ENCODE measurements at places on chromosomes 12 and 14.

- DNase-seq = no peak
Observed at GRCh38 chr12:29320295-29321085, 60.5 kb downstream of the ERGIC2 start.

GRCh38 chr12:3168223-3169221, 91.3 kb downstream of the TSPAN9 start:
- no peak for DNase-seq

- DNase-seq = no peak
Observed at GRCh38 chr12:127306604-127307215, 960.3 kb upstream of the TMEM132C start.

- no peak for DNase-seq
Observed at GRCh38 chr14:95389471-95390011, 69.8 kb upstream of the CLMN start.

GRCh38 chr14:22251090-22251489, 337.9 kb downstream of the DAD1 start:
- DNase-seq = no peak

GRCh38 chr12:75933101-75933500, 98.5 kb downstream of the PHLDA1 start:
- no peak for DNase-seq

GRCh38 chr14:33862261-33862802, 88.5 kb downstream of the EGLN3 start:
- DNase-seq = no peak

DNA sequence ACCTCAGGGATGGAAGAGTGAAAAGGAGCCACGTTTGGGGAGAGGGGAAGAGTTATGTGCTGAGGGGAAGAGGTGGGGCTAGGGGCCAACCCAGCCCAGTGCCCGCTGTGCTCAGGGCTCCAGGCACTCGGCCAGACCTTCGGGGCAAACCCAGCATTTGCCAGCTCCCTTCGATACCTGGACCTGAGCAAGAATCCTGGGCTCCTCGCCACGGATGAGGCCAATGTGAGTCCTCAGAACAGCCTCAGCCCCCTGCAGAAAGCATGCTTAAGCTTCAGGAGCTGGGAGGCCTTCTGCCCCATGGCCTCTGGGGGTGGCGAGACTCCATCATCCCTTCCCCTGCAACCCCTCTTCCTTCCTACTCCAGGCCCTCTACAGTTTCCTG, 5.0 kb downstream of the CARMIL3 start:
- DNase-seq = no peak

DNA sequence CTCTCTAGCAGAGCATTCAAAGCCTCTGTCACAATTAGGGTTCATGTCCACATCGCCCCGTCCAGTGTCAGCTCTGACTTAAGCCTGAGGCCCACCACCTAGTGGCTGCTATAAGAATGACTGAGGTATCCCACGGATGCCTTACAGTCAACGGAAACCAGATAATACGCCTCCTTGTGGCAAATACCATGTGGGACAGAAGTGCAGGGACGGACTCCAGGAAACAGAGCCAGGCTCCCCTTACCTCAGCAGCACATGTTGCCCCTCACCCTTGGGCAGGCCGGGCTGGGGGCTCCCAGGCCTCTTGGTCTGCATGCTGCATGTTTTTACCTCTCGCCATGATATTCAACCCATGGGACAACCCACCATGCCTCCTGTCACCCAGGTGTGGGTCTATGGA, 86.3 kb downstream of the VWF start:
- DNase-seq = no peak

DNA sequence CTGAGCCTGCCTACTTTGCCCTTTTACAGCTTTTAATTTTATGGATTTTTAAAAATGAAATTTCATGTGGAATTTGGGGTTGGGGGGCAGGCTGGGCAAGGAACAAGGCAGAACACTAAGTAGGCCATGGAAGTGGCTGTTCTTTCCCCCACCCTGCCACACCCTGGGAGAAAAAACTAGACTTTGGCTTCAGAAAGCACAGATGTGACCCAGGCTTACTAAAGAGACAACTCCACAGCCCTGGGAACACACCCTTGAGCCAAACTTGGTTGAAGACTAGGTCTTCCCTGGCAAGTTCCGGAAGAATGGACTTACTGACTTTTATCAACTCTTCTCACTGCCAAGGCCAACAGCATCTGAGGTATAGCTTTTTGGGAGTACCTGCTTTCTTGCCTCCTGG, 40.3 kb downstream of the BAZ2A start:
- no peak for DNase-seq

- DNase-seq = peak; percentile 43
Observed at GRCh38 chr14:99729991-99730875, 46.1 kb downstream of the CYP46A1 start.

DNA sequence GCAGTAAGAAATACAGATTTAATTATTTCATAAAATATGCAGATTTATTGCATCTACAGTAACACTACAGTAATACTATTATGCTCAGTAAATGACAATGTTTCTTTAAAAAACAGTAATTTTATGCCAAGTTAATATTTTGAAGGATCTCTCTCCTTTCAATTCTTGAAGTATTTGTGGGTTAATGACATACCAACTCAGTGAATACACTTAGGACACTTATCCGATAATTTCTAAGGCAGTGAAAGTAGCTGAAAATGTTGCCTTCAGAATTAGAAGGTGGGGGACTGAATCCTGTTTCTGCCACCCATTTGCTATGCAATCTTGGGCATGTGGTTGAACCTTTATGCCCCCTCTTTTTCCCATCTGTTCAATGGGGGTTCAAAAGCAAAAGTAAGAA, 24.8 kb upstream of the IFNG-AS1 start:
- DNase-seq = no peak

DNA sequence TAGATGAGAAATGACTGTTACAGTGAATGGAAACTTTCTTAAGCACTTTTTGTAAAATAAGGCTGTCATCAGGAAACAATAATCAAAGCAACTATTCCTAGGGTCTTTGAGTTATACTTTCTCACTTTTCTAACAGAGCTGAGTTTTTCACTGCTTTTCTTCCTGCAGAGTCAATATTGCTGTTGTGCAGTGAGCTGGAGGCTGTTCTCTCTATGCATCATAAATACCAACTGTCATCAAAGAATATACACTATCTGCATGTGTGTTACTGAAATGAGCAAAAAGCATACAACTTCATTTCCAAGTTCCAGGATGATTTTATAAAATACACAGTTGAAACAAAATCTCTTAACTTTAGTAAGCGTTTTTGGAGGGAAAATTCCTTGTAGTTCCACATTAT, 110.4 kb upstream of the CPSF6 start:
- DNase-seq = no peak

- peak; percentile 59 for DNase-seq
Observed at GRCh38 chr14:35416108-35416750, 11.7 kb upstream of the NFKBIA start.

- no peak for DNase-seq
Observed at GRCh38 chr12:84701041-84701440, 211.6 kb downstream of the SLC6A15 start.

DNA sequence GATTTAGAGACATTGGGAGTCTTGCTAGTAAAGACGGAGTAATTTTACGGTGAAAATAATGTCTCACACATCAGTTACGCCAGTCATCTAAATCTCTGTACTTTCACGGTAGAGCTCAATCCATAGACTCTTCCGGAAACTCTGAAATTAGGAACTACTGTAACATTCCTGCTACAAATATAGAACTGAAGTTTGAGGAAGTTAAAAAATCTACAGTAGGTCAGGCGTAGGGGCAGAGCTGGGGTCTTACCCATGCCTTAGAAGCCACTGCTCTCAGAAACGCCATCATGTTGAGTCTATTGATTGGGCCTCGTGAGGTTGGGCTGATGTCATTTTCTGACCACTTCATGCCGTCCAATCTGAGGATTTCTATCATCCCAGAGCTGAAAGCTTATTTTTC, 1029.8 kb upstream of the TMEM132C start:
- DNase-seq = no peak

GRCh38 chr12:41073633-41074472, 114.3 kb upstream of the PDZRN4 start:
- no peak for DNase-seq

- DNase-seq = no peak
Observed at GRCh38 chr12:51904951-51905470, 2.3 kb upstream of the ACVRL1 start.

- no peak for DNase-seq
Observed at GRCh38 chr12:117603316-117604113, 242.1 kb upstream of the NOS1 start.

DNA sequence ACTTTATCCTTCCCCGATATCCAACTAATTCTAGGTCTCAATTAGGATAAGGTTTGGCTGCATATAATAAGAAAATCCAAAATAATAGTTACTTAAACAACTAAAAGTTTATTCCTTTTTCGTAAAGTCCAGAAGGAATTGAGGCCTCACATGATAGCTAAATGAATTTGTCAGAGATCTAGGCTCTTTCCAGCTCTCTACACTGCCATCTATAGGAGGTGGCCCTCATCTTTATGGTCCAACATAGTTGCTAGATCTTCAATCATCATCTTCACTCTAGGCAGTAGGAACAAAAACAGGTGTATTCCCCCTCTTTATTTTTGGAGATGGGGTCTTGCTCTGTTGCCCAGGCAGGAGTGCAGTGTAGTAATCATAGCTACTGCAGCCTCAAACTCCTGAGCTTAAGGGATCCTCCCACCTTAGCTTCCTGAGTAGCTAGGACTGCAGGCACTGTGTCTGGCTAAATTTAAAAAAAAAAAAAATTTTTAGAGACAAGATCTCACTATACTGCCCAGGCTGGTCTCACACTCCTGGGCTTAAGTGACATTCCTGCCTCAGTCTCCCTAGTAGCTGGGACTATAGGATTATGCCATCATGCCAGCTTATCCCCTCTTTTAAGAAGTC, 46.5 kb upstream of the SAV1 start:
- DNase-seq = no peak

- DNase-seq = peak; percentile 10
Observed at GRCh38 chr14:65170768-65171507, 68.6 kb upstream of the MAX start.

GRCh38 chr12:124040291-124040690, 67.3 kb downstream of the ZNF664 start:
- no peak for DNase-seq

- no peak for DNase-seq
Observed at GRCh38 chr12:101051901-101052550, 158.0 kb downstream of the SLC5A8 start.

DNA sequence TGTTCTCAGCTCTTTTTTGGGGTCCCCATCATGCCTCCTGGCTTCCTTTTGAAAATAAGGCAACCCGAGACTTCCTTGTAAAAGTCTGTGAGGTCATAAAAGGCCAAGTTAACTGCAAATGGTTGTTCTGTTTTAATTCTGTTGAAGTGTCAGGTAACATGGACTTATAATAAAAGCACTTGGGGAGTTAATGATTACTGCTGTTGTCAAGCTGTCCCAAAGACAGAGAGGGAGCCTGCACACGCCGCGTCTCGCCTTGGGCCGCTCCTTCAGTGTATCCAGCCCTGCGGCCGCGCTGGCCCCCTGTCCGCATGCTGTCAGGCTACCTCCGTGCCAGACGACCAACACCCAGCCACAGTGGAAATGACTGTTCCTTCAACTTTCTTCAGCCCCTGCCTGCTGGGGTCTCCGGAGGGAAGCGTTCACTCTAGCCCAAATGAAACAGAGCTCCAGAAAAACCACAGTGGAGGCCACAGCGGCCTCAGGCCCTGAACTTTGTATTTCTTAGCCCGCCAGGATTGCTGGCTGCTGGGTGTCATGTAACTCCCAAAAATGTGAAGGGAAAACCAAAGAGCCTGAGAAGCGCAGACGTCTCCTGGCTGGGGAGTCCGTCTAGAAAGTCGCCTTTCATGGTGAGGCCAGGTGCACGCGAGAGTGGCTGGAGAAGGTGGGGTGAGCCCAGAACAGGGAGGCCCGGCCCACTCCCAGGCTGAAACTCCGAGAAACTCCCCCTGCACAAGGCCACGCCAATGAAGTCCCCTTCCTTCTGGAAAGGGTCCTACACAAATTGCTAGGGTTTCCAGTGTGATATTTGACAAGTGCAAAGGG, 189.1 kb downstream of the ZFP36L1 start:
- DNase-seq = no peak

- no peak for DNase-seq
Observed at GRCh38 chr14:75720842-75721498, 59.9 kb downstream of the TTLL5 start.

DNA sequence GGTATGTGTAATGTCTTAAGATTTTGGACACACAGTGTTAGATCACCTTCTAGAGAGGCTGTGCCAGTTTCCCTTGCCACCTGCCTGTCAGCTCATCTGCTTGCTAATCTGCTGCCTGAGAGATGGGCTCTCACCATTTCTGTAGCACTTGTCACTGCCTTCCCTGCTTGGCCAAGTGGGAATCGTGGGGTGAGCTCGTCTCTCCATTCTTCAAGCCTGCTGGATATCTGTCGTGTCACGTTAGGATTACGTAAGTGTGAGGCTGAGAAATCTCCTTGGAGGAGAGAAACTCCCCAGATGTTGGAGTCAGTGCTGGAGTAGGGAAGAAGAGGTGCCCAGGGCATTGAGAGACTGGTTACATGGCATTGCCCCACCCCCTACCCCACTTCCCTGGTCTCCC, 8.6 kb upstream of the RPH3A start:
- DNase-seq = no peak

DNA sequence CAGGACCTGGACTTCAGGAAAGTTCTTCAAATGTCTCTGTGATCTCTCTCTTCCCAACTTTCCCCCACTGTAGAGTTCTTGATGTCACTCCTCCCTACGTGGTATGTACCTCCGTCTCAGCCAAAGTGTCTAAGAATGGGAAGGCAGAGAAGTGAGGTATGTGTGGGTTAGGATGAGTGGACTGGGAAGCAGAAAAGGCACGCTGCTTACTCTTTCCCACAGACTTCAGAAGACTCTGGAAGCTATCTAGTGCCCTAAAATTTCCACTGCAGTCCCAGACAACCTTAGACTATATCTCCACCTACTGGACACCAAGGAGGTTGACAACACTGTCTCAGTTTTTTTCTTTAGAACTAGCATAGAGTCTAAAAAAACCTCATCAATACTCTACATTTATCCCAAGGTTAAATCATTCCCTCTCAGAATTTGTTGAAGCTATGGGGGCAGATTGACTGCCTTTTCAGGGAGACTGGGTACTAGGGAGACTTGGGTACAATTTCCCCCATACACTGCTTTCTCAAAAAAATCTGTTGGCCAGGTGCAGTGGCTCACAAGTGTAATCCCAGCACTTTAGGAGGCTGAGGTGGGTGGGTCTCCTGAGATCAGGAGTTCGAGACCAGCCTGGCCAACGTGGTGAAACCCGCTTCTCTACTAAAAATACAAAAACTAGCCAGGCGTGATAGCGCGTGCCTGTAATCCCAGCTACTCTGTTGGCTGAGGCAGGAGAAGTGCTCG, 20.6 kb upstream of the ITGA5 start:
- no peak for DNase-seq

GRCh38 chr12:86349196-86349595, 93.0 kb upstream of the MGAT4C start:
- no peak for DNase-seq

DNA sequence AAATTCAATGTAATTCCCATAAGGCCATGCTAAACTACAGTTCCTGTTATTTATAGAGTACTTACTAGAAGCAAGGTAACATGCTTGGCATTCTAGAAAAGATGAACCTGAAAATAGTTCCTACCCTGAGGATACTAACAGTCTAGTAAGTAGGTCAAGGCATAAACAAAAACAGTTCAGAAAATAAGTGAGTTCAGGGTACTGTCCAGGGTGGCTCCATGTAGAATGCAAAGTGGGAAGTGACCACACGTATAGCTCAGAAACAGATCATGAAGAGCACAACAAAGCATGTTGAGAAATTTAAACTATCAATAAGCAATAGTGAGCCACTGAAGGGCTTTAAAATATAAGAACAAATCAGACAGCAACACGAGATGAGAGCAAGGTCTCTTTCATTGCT, 2.3 kb downstream of the TMED10 start:
- DNase-seq = no peak

- no peak for DNase-seq
Observed at GRCh38 chr12:112252184-112252583, 126.8 kb downstream of the TRAFD1 start.

Data from effector CD4-positive, alpha-beta T cell (primary cell).